Bone marrow (tissue), 2 donors: ENCODE measurements at places on chromosomes 7 and 10.

DNA sequence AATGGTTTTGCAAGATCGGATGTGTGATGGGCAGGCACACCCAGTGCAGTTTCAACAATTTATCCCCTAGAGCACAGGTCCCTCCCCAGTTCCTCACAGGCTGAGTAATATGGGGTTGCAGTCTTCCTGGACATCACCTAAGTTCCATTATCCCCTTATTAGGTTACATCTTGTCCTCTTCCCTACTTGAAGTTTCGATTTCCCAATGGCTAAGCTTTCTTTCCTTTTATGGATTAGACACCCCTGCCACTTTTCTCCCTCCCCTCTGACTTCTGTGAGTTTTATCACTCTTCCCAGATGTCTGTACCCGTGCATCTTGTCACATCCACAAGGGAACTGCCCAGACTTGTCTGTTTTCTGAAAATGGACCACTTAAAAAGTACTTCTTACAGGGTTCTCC lies 2.4 kb upstream of the NIPSNAP2 start:
- no peak for DNase-seq

DNA sequence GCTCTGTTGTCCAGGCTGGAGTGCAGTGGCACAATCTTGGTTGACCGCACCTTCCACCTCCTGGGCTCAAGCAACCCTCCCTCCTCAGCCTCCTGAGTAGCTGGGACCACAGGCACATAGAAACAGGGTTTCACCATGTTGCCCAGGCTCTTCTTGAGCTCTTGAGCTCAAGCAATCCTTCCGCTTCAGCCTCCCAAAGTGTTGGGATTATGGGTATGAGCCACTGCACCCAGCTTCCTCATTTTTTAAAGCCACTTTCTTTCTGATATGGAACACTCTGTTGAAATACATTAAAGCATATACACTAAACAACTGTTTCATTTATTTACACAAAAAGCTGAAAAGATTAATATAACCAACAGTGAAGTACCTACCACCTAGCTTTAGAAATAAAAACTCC lies 117.2 kb downstream of the CLEC2L start:
- DNase-seq: no peak

DNA sequence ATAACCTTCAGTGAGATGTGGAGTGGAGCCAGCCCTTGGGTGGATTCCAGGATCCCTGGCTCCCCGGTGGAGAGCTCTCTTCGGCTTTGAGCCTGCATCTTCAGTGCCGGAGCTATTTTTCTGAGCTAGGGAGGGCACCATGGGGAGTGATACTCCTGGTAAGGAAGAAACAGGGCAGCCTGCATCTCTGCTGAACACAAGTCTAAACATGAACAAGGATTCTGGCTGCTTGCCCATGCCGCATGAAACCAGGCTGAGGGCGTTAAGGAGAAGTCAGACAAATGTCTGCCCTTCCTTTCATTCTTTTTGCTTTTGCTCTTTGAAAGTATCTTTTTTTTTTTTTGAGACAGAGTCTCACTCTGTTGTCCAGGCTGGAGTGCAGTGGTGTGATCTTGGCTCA lies 60.4 kb downstream of the EVX1 start:
- no peak for DNase-seq

GRCh38 chr7:122864016-122864415 lies 22.2 kb downstream of the CADPS2 start:
- DNase-seq: no peak

DNA sequence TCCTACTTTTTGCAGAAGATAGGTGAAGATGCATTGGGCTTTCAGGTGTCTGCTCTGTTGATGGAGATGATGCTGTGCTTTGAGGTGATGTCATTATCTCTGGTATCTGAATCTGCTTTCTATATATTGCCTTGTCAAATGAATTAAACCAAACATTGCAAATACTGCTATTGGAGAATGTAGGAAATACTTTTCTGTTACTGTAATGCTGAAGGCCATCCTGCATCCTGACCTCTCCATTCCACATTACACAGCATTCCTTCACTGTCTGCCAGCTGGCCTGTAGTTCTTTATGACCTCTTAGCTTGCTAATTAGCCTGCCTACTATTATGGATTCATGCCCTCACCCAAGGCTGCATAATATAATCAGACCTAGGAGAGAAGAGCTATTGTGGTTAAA lies 73.2 kb downstream of the VCL start:
- no peak for DNase-seq

GRCh38 chr10:44572146-44572545 lies 187.2 kb upstream of the CXCL12 start:
- DNase-seq: no peak
